Ascending aorta (tissue), 2 donors: ENCODE measurements at places on chromosomes 6 and 20. TPM values are rescaled to one million over a fixed set of nuclear protein-coding genes. Genes with fewer than 3 reads are reported as not detected.

GRCh38 chr6:161395716-161396231, 121.9 kb upstream of the AGPAT4 start:
- H3K4me3 ChIP-seq, result no peak overlapping the region
- no peak overlapping the region for H3K27ac ChIP-seq
- no peak for DNase-seq
- H3K27me3 ChIP-seq, result no peaks in the 10 kb centered on the region
- H3K36me3 ChIP-seq, result no peaks in the 10 kb centered on the region

DNA sequence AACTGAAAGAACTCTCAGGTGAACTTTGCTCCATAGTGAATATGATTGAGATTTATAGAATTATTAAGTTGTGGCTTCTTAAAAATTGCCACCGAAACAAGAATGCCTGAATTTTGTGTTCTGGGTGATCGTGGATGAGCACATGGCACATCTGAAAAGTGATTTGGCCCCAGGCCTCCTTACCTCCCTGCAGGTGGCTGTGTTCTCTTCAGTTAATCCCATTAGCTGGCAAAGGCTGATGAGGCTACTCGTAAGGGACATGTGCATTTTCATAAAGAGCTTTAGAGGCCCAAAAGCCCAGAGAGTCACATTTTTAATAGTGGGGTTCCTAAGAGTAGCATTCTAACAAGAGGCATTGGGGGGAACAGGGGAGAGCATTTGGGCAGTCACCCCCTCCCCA, 22.6 kb downstream of the GNAS start:
- H3K4me3 ChIP-seq, result no peak overlapping the region
- no peaks in the 10 kb centered on the region for H3K36me3 ChIP-seq
- no peak overlapping the region for H3K27ac ChIP-seq
- H3K27me3 ChIP-seq, result no peaks in the 10 kb centered on the region

DNA sequence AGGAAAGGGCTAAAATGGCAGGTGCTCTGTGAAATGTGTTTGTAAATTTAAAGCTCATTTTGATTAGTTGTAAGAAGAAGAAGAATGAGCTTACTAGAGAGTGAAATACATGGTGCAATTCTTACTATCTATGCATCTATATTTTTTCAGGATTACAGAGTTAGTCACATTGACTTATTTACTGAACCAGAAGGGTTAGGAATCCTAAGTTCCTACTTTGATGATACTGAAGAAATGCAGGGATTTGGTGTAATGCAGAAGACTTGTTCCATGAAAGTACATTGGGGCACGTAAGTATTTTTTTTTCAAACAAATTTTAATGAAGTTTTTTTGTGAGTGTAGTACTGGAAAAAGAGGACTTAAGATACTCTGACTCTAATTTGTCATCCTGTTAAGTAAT, 99.3 kb downstream of the RTN4IP1 start:
- DNase-seq, result no peak
- H3K4me3 ChIP-seq, result no peak overlapping the region
- no peaks in the 10 kb centered on the region for H3K4me1 ChIP-seq
- no peaks in the 10 kb centered on the region for H3K27me3 ChIP-seq

GRCh38 chr6:146770965-146771735, 172.4 kb downstream of the ADGB start:
- no peaks in the 10 kb centered on the region for H3K27me3 ChIP-seq
- H3K36me3 ChIP-seq, result no peaks in the 10 kb centered on the region
- H3K27ac ChIP-seq, result no peak overlapping the region
- H3K4me1 ChIP-seq, result no peaks in the 10 kb centered on the region

GRCh38 chr6:71033171-71033570, 76.3 kb upstream of the B3GAT2 start:
- H3K27ac ChIP-seq, result no peak overlapping the region
- H3K4me1 ChIP-seq, result no peaks in the 10 kb centered on the region
- no peaks in the 10 kb centered on the region for H3K36me3 ChIP-seq

DNA sequence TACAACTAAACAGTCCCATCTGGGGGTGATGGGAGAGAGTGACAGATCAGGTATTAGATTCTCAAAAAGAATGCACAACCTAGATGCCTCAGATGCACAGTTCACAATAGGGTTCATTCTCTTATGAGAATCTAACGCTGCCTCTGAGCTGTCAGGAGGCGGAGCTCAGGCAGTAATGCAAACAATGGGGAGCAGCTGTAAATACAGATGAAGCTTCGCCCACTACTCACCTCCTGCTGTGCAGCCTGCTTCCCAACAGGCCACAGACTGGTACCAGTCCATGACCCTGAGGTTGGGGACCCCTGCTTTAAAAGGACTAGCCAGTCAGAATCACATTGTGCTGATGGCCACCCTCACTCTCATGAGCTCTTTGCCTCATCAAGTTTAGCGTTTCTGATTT, 247.0 kb upstream of the KCNQ5 start:
- no peaks in the 10 kb centered on the region for H3K4me1 ChIP-seq
- H3K36me3 ChIP-seq, result no peaks in the 10 kb centered on the region
- no peak overlapping the region for H3K4me3 ChIP-seq

- H3K36me3 ChIP-seq, result peaks cover 15% of the 10 kb centered on the region
- H3K27ac ChIP-seq, result no peak overlapping the region
- DNase-seq, result no peak
- H3K27me3 ChIP-seq, result no peaks in the 10 kb centered on the region
These were observed 26.0 kb upstream of the PI16 start for GRCh38 chr6:36928547-36928918.

GRCh38 chr6:168404560-168404959, 36.4 kb upstream of the SMOC2 start:
- no peak for DNase-seq
- H3K27ac ChIP-seq, result no peak overlapping the region
- no peaks in the 10 kb centered on the region for H3K36me3 ChIP-seq

DNA sequence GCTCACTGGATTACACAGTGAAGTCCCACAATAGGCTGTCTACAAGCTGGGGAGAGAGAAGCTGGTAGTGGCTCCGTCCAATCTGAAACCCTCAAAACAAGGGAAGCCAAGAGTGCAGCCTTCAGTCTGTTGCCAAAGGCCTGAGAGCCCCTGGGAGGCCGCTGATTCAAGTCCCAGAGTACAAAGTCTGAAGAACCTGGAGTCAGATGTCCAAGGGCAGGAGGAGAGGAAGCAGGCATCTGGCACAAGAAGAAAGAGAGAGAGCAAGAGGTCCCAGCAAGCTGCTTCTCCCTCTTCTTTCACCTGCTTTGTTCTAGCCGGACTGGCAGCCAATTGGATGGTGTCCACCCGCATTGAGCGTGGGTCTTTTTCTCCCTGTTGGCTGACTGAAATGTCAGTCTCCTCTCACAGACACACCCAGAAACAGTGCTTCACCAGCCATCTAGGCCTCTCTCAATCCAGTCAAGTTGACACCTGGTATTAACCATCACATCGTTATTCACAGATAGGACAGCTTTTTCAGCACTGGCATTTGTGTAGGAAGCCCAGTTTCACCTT, 51.2 kb downstream of the CRYBG1 start:
- H3K27me3 ChIP-seq, result no peaks in the 10 kb centered on the region
- no peaks in the 10 kb centered on the region for H3K4me1 ChIP-seq
- no peak overlapping the region for H3K4me3 ChIP-seq
- no peak overlapping the region for H3K27ac ChIP-seq
- H3K36me3 ChIP-seq, result no peaks in the 10 kb centered on the region
- no peak for DNase-seq

GRCh38 chr20:8756410-8756809, 312.5 kb upstream of the PLCB4 start:
- no peaks in the 10 kb centered on the region for H3K4me1 ChIP-seq
- H3K27ac ChIP-seq, result no peak overlapping the region
- no peaks in the 10 kb centered on the region for H3K27me3 ChIP-seq
- DNase-seq, result no peak

DNA sequence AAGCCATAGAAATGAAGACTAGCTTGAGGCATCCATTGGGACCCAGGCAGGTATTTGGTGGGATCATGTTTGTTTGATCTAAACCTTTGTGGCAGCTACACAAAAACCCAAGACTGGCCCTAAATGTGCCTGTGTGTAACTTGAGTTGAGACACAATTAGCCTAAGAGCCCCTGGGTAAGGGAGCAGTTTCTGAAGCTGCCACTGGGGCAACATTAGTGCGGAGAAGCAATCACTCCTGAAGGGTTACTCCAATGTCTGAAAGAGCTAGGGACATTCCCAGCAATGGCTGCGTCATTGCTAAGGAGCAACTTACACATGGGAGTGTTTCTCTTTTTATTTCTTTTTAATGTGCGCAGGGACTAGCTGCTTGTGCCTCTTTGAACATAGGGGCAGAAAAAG, 67.9 kb upstream of the EEF1E1 start:
- DNase-seq, result no peak
- H3K27me3 ChIP-seq, result no peaks in the 10 kb centered on the region
- H3K4me3 ChIP-seq, result no peak overlapping the region
- H3K27ac ChIP-seq, result no peak overlapping the region

DNA sequence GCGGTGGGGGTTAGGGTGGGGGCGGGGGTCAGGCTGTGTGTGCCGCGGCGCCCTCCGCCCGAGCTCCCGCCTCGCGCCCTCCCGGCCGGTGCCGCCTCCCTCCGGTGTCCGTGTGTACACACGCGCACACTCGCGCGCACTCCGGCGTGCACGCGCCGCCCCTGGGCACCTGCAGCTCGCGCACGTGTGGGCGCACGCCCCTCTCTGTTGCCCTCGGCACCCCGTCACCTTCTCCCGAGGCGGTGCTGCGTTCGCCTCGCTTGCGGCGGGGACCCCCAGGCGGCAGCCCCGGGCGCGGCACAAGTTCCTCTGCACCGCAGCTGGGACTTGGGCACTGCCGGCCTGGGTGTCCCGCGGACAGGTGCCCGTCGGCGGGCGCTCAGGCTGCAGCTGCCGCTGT, 525 bp downstream of the MACROD2 start:
- no peaks in the 10 kb centered on the region for H3K36me3 ChIP-seq
- no peak for DNase-seq
- H3K4me3 ChIP-seq, result peak overlapping the region; percentile 85

- H3K36me3 ChIP-seq, result no peaks in the 10 kb centered on the region
- H3K4me3 ChIP-seq, result no peak overlapping the region
- no peaks in the 10 kb centered on the region for H3K4me1 ChIP-seq
- no peaks in the 10 kb centered on the region for H3K27me3 ChIP-seq
These were observed 197.9 kb downstream of the TRIM27 start for GRCh38 chr6:28725890-28726348.

Gene RBBP9
- total RNA-seq, result 6.8 TPM

GRCh38 chr6:73231986-73232391, 6.7 kb upstream of the KHDC1L start:
- H3K4me3 ChIP-seq, result no peak overlapping the region
- no peak for DNase-seq
- H3K36me3 ChIP-seq, result no peaks in the 10 kb centered on the region
- H3K27ac ChIP-seq, result no peak overlapping the region
- H3K27me3 ChIP-seq, result no peaks in the 10 kb centered on the region

GRCh38 chr6:13589801-13590200, 15.4 kb downstream of the SIRT5 start:
- no peaks in the 10 kb centered on the region for H3K4me1 ChIP-seq
- H3K27ac ChIP-seq, result no peak overlapping the region
- no peak for DNase-seq

Gene LY6G5B
- total RNA-seq, result 24.1 TPM

Gene KCNG1
- total RNA-seq, result 6.6 TPM

DNA sequence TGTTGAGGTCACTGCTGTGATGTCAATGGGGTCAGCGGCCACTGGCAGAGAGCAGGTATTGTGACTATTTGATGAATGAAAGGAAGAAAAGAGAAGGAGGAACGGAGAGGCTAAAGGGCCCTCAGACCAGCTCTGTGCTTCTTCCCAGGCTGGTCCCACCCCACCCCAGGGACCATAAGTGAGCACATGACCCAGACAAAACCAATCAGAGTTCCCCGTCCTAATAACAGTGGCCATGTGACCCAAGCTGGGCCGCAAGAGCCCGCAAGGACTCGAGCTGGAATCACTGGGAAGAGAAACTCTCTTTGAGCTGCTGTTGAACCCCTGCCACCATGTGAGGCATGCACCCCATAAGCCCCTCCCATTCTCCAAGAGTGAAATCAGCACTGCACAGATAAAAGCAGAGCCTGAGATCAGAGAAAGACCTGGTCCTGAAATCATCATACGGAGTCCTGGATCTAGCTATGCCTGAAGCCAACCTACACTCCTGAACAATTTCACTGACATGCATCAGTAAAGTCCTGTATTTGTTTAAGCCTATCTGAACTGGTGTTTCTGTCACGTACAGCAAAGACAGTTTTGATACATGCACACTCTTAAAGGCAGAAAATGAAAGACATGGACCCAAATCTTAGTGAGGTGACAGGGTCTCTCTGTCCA, 90.2 kb downstream of the PREX1 start:
- H3K4me3 ChIP-seq, result no peak overlapping the region
- no peaks in the 10 kb centered on the region for H3K27me3 ChIP-seq
- peaks cover 19% of the 10 kb centered on the region for H3K36me3 ChIP-seq
- no peak for DNase-seq

- DNase-seq, result no peak
- H3K4me3 ChIP-seq, result no peak overlapping the region
- H3K27me3 ChIP-seq, result no peaks in the 10 kb centered on the region
- H3K36me3 ChIP-seq, result no peaks in the 10 kb centered on the region
These were observed 27.5 kb upstream of the TBC1D22B start for GRCh38 chr6:37230104-37230503.

GRCh38 chr6:75291744-75292143, 7.2 kb upstream of the TMEM30A start:
- no peaks in the 10 kb centered on the region for H3K36me3 ChIP-seq
- no peak overlapping the region for H3K4me3 ChIP-seq
- no peaks in the 10 kb centered on the region for H3K27me3 ChIP-seq
- peak overlapping the region; percentile 72 for H3K27ac ChIP-seq
- H3K4me1 ChIP-seq, result peaks cover 5% of the 10 kb centered on the region
- DNase-seq, result no peak

DNA sequence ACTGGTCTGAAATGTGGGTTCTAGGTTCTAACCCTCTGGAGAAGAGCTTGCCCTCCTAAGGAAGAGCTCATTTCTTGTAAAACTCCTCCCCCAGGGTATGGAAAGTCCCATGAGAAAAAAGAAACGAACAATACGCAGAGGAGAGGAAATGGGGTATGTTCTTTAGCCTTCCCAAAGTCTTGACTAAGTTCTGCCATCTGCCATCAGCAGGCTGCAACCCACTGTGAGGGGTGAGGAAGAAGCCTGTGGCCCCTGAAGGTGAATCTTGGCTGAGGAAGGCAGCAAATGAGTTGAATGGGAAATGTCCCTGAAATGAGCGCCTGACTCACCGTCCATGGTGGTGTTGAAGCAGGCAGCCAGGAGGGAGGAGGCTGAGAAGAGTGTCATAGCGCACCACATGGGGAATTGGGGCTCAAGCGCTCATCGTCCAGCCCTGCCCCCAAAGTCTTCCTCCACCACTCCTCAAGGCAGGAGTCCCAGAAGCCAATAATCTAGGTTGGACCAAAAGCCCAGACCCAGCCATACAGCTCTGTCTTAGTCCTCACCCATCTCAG, 10.4 kb upstream of the MATN4 start:
- no peak for DNase-seq
- no peak overlapping the region for H3K4me3 ChIP-seq
- H3K27me3 ChIP-seq, result no peaks in the 10 kb centered on the region
- no peaks in the 10 kb centered on the region for H3K4me1 ChIP-seq

- H3K27me3 ChIP-seq, result no peaks in the 10 kb centered on the region
- H3K27ac ChIP-seq, result no peak overlapping the region
- H3K4me3 ChIP-seq, result no peak overlapping the region
- DNase-seq, result no peak
- no peaks in the 10 kb centered on the region for H3K4me1 ChIP-seq
- H3K36me3 ChIP-seq, result no peaks in the 10 kb centered on the region
These were observed 221.9 kb downstream of the TBC1D32 start for GRCh38 chr6:121112356-121112755.
